Right hindlimb (tissue), 1 donor: ENCODE measurements at places on chromosomes 2 and 18.

GRCh38 chr2:20170704-20171250 lies 54.2 kb downstream of the SDC1 start:
- DNase-seq, result no peak

DNA sequence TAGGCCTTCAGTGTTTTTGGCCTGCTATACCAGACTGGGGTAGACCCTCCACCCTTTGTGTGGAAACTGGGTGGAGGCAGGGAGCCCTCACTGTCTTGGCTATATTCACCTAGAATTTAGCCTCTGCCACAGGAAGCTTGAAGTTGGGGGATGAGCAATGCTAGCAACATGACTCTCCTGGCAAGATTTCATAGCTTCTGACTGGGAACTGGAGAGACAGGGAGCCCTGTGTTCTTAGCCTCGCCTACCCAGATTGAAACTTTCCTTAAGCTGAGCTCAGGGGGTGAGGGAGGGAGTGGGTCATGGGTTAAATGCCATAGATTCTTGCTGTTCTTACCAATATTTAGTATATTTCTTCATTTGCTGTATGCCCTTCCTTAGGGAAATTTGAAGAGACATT lies 46.8 kb upstream of the FAM98A start:
- DNase-seq, result no peak

- no peak for DNase-seq
These were observed 35.8 kb downstream of the ST3GAL5 start for GRCh38 chr2:85852937-85853498.

DNA sequence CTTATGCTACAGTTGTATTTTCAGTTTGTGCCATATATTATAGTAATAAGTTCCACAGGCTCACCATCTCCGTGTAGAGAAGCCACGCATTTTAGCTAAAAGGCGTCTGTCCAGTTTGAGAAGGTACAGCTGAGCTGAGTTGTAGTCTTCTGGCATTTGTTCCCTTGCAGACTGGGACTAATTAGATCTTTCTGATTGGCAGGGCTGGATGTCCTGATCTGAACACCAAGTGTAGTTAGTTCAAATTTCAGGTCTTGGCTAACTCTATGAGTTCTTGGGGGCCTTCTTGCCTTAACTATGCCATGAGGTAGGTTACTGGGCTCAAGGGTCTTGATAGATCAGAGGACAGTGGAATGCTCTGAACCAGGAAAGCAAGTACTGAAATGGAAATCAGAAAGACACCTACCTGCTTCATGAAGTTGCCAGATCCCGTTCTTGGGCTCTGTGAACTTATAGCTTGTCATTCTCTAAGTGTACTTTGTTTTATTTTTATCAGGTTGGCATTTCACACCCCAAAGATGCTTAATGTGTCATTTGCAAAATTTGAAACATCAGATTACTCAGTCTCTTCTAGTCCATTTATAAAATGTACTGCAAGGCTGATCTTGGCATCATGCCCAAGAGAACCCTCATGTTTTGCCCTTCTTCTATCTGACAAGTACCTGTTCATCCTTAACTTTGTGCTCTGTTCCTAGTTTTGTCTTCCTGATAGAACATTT lies 93.7 kb downstream of the PLCL1 start:
- no peak for DNase-seq

DNA sequence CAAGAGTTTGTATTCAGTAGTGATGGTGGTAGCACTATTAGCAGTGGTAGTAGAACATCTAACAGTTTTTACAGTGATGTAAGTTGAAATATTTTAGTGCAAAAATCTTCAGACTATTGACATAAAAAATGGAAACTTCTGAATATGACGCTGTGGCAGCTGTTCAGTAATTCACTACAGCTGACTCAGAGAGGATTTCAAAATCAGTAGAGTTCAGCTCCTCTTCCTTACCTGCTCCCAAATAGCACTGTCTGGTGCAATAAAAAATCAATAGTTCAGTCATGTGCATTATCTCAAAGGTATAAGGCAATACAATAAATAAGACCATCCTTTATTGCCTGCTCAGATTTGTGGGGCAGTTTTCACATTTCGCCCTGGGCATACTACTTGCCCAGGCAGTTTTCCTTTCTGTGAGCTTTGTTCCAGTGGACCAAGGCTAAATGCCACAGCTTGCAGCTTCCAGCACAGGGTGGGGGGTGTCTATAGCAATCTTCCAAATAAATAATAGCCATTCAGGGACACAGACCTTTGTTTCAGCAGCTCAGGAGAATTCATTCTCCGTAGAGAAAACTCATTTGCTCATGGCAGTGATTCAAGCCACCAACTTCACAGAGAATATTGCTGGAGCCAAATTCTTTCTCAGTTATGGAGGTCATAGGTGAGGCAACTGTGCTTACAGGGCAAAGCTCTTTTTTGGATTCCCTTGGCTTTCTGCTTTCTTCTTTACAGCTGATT lies 33.9 kb upstream of the GORASP2 start:
- DNase-seq, result no peak

DNA sequence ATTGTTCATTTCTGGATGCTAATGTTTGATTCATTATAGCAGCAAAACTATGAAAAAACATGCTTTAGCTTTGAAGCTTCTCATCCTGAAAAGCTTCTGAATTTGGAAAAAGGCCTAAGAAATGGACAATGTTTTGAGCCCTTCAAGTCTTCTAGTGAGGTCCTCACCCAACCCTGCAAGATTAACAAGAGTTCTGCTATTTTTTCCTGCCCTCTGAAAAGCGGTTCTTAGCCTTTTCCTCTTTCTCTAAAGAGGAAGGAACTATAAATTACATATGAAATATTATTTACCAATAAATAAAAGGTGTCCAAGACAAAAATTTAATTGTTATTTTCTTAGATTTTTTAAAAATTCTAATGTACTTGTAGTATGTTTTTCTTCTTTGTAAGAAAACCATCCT lies 19.9 kb upstream of the CDH19 start:
- DNase-seq, result no peak

DNA sequence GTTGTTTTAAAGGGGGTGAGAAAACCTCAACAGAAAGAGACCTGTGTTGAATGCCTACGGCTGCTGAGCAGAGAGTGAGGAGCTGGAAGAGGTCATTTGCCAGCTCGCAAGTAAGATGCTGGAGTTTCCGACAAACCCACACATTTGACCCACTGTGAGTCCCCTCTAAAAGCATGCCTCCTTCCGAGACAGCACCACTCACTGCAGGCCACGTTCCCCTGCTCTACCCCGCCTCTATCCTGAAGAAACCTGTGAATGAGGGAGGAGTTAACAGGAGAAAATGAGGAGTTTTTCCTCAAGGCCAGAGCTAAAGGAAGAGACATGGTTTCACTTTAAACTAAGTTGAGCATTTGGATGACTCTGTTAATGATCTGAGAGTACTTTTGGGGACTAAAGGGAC lies 188.7 kb downstream of the DPP10 start:
- DNase-seq, result no peak
